ENCODE measurements at places on chromosomes 13 and 19.

GRCh38 chr19:48000846-48001245 is 6.4 kb downstream of the ELSPBP1 start:
- no peak for DNase-seq

DNA sequence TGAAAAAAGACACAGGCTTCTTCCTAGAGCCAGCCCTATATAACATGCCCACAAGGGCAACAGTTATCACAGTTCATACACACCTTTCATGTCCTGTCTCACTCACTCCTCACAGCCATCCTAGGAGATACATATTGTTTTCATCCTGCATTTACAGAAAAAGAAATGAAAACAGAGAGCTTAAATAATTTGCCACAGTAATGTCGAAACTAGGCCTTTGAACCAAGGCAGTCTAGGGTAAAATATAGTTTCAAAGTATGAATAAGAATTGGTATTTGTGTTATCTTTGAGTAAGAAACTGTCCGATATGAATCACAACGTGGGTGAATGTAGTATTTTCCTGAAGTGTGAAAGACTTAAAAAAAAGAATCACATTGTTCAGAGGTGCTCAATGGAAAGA is 26.8 kb downstream of the CLDN10 start:
- no peak for DNase-seq

DNA sequence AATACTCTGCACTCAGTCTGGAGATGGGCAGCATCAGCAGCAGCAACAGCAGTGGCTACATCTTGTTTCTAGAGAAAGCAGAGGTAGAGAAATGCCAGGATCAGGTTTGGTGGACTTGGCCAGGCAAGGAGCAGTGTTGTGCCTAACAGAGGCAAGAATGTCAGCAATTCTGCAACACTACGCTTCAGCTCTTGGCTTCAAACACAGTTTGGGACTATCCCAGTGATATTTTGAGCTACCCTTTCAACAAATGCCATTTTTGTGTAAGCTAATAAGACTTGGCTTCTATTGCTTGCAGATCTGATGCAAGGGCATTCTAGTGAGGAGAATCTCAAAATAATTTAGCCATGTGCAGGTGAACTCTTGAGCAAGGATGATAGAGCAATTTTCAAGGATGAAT is 271.3 kb downstream of the PCDH20 start:
- DNase-seq = no peak

DNA sequence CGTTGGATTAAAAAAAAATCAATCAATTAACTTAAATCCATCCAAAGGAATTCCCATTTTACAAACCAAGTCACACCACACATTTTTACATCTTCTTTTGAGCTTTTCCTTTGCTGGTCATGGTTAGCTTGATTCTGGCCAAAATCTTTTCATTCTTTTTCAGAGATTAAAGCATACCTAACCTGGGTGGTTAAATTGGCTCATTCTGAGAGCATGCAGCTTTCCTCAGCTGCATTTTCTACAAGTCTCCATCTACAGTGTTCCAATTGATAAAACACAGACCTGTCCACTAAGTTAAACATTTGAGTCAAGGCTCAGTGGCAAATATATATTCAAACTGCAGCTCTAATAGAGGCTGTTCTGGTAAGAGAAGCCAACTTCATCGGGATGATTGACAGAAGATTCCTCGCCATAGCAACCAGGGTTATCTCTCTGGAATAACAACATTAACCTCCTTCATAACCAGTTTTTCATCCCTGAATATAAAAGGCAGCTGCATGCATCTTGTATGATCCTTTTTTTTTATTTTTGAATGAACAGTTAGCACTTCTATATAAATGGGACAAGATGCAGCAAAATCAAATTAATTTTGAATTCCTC is 106.2 kb downstream of the DNAJC15 start:
- no peak for DNase-seq

GRCh38 chr19:2768365-2769132 is 14.5 kb downstream of the SGTA start:
- DNase-seq = no peak

DNA sequence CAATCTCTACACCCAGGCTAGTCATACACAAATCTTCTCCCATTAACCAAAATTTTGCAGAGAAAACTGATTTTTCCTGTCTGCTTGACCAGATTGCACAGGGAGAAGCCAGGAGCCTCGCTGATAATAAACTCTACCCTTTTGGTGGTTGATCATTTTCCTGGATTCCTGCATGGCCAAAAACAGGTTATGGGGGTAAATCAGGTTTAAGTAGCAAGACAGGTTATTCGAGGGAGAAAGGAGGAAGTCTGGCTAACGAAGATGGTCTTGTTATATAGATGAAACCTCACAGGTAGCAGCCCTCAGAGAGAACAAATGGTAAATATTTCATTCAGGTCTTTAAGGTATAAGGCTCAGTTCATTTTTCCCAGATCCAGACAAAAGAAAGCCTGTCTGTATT is 16.0 kb upstream of the CEACAM6 start:
- no peak for DNase-seq

DNA sequence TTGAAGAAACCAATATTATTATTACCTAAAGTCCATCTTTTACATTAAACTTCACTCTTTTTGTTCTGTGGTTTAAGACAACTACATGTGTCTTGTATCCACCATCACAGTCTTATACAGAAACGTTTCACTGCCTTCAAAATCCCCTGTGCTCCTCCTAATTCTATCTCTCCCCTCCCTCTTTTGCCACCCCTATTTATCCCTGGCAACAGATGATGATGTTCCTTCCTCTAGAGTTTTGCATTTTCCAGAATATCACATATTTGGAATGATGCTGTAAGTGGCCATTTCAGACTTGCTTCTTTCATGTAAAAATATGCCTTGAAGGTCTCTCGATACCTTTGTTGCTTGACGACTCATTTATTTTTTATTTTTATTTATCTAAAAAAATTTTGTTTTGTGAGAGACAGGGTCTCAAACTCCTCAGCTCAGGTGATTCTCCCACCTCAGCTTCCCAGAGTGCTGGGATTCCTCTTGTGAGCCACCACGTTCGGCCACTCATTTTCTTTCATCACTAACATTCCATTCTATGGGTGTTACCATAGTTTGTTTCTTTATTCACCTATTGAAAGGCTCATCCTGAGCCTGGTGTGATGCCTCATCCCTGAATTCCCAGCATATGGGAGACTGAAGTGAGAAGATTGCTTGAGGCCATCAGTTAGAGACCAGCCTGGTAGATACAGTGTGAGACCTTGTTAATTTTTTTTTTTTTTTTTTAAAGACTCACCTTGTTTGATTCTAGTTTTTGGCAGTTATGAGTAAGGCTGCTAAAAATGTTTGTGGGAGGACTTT is 8.4 kb downstream of the ZNF763 start:
- DNase-seq = no peak

DNA sequence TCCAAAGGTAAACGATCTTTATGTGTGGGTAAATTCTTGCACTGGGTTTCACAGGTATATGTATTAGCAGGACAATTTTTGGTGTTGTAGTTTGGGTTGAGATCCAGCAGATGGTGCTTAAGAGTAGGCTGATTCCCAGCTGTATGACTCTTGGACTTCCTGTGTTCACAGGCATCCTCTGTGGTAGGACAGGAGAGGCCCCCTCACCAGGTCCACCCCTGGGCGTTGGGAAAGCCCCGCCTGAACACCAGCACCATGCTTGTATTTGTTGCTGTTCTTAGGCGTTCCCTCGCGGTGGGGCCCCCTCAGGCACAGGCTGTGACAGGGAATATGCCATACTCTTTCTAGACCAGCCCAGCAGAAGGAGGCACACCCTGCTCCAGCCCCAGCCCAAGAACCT is 49.5 kb upstream of the PCDH17 start:
- no peak for DNase-seq

GRCh38 chr19:6161271-6161850 is 25.9 kb downstream of the ACSBG2 start:
- DNase-seq = peak; percentile 13

DNA sequence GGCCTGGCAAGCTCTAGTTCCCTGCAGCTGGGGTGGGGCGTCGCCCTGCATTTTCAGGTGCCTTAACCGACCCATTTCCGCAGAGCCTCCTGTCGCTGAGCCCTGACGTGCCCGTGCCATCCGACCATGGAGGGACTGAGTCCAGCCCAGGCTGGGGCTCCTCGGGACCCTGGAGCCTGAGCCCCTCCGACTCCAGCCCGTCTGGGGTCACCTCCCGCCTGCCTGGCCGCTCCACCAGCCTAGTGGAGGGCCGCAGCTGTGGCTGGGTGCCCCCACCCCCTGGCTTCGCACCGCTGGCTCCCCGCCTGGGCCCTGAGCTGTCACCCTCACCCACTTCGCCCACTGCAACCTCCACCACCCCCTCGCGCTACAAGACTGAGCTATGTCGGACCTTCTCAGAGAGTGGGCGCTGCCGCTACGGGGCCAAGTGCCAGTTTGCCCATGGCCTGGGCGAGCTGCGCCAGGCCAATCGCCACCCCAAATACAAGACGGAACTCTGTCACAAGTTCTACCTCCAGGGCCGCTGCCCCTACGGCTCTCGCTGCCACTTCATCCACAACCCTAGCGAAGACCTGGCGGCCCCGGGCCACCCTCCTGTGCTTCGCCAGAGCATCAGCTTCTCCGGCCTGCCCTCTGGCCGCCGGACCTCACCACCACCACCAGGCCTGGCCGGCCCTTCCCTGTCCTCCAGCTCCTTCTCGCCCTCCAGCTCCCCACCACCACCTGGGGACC is 1.2 kb downstream of the ZFP36 start:
- DNase-seq = no peak

DNA sequence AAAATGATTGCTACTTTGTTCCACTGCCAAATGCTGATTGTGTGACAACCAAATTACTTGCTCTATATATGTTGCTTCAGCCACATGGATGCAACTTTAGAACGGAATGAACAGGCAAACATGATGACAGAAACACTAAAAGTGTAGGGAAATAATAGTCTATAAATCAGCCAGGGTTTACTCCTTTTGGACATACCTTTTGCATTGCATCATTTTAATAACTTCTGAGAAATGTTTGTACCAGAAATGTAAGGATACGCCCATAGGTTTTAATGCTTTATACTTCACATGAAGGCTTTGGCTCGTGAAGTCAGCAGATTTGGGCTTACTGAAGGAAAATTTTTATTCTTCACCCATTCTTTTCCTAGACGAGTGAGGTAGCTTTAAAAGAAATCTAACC is 141.0 kb downstream of the POSTN start:
- DNase-seq = no peak

DNA sequence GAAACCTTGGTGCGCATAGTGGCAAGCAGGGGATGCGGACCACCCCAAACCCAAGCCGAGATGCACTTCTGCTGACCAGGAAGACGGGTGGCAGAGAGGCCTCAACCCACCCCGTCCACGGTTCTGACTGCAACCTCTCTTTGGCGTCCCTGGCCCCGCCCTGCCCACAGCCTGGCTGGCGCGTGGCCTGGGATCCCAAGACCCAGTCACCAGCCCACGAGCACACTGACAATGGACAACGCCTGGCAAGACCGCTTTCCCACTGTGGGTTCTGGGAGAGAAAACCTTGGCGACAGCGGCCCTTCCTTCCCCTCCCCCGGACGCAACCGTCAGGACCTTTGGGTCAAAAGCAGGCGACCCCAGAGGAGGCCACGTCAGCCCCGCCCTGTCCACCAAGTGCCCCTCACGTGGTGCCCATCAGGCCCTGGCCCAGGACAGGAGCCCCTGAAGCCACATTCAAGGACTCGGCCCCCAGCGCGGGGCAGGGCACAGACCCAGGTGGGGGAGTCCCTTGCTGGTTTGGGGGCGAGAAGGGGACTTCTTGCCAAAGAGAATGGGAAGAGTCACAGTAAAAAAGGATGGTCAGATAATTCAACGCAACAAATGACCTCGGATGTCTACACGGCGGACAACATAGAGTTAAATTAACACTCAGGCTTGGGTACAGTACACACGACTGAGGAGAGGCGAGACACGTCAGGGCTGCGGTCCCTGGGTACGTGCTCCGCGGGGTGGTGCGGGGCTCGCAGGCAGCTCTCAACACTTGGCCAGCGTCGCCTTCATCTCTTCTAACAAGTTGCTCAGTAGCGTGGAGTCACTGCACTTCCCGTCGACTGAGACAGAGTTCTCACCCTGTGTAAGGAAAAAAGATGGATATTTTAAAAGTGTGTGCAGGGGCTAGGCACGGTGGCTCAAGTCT is 5.0 kb downstream of the IZUMO4 start:
- DNase-seq = no peak

GRCh38 chr13:94515374-94515773 is 35.9 kb upstream of the DCT start:
- no peak for DNase-seq

DNA sequence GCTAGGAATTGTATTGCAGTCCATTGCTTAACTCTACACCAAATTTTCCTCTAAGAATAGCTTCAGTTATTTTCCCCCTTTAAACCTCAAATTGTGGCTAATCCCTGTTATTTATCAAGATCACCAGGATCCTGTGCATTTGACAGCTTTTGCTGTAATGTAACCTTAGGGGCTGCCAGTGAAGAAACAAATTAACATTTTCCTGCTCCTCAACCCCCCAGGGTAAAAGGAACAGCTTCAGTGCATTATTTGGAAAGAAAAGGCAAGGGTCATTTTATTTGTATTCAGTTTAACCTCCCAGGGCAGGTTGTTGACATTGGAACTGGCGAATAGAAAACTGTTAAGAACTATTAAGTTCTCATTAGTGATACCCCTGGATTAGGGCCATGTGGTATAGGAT is 57.0 kb downstream of the PCDH20 start:
- DNase-seq = no peak

Data from kidney capillary endothelial cell (primary cell).